ENCODE measurements at places on chromosomes 12 and 14.

GRCh38 chr12:116577154-116577561 lies 18.0 kb downstream of the MAP1LC3B2 start:
- DNase-seq = no peak

DNA sequence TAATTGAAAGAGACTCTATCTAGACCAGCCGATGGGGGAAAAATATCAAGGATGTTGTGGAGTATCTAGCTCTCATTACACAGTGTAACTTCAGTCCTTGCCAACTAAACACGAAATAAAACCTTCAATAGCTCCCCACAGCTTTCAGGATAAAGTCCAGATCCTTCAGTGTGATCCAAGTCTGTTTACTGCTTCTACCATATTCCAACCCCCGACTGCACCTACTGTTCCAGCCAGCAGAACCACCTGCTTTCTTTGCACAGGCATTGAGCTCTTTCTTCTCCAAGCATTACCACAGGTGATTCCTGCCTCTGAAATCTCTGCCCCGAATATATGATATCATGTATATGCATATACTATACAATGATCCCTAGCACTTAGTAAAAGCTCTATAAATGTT lies 2.2 kb upstream of the LRRC23 start:
- no peak for DNase-seq

DNA sequence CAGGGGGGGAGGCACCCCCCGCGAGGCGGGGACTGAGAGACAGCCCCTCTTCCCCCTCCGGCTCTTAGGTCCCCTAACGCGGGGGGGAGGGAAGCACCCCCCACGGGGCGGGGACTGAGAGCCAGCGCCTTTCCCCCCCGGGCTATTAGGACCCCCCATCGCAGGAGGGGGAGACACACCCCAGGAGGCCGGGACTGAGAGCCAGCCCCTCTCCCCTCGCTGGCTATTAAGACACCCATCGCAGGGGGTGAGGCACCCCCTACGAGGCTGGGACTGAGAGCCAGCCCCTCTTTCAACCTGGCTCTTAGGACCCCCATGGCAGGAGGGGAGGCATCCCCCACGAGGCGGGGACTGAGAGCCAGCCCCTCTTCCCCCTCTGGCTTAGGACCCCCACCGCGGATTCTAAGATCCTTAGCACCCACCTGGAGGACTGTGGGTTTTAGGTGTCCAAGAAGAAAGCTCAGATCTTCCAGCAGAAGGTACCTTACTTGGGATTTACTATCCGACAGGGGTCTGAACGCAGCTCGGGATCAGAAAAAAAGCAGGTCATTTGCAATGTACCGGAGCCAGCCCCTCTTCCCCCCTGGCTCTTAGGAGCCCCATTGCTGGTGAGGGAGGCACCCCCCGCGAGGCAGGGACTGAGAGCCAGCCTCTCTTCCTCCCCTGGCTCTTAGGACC lies 197.8 kb upstream of the PZP start:
- DNase-seq = no peak

DNA sequence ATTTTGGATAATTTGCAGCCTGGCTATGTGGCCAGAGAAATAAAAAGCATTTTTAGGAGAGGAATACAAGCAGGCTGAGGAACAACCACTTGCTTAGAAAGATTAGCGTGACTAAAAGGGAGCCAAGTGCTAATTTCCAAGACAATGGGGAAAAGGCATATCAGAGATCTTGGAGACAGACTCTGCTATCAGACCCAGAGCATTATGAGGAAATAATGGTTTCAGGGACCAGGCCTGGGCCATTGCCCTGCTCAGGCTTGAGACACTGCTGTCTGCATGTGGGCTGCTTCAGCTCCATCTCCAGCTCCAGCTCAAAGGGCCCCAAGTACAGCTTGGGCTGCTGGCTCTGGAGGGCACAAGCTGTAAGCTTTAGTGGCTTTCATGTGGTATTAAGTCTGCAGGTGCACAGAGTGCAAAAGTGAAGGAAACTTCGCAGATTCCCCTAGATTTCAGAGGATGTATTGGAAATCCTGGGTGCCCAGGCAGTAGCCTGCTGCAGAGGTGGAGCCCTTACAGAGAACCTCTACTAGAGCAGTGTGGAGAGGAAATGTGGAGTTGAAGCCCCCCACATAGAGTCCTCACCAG lies 449.2 kb downstream of the ZFP36L1 start:
- DNase-seq = no peak

DNA sequence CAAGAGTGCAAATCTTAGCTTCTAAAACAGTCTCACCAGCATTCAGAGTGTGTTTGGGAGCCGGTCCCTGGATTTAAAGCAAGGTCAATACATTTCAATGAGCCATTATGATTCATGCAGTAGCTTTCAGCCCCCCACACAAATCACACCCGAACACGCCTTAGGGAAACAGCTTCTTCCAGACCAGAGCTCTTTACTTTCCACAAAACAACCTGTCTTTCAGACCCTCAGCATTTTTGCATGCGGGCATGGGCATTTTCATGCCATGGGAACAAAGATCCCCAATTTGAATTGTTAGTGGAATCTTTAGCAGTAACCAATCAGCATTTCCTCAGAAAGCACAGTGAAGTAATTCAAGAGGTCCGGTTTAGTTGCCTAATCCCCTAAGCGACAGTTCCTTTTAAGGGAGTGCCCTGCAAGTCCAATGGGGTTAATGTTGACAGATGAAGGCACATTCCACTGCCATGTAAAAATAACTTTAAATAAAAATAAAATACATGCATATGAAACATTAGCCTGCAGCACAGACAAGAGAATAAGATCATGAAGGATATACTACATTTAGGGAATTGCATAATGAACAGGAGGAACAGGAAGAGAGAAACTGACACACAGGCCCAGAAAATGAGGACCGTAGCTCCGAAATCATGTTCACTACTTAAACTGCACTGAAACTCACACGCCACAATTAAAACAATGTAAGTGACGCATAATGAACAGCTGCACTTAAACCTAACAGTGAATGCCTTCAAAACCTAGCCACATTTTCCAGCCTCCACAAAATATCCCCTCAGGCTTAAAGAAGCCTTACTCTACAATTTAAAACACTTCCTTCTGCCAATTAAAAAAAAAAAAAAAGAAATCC lies 4.0 kb downstream of the VPS37B start:
- no peak for DNase-seq

- DNase-seq = no peak
Measured at GRCh38 chr12:121468499-121468801, 68.5 kb downstream of the RNF34 start.
